Stimulated activated CD8-positive, alpha-beta memory T cell treated with anti-CD3 and anti-CD28 coated beads, Interleukin-7, amount 100 ng/mL, for 1 hour (primary cell): ENCODE measurements at places on chromosomes 4 and X.

GRCh38 chr4:121307445-121308327 lies 73.1 kb downstream of the QRFPR start:
- peak; percentile 8 for DNase-seq

DNA sequence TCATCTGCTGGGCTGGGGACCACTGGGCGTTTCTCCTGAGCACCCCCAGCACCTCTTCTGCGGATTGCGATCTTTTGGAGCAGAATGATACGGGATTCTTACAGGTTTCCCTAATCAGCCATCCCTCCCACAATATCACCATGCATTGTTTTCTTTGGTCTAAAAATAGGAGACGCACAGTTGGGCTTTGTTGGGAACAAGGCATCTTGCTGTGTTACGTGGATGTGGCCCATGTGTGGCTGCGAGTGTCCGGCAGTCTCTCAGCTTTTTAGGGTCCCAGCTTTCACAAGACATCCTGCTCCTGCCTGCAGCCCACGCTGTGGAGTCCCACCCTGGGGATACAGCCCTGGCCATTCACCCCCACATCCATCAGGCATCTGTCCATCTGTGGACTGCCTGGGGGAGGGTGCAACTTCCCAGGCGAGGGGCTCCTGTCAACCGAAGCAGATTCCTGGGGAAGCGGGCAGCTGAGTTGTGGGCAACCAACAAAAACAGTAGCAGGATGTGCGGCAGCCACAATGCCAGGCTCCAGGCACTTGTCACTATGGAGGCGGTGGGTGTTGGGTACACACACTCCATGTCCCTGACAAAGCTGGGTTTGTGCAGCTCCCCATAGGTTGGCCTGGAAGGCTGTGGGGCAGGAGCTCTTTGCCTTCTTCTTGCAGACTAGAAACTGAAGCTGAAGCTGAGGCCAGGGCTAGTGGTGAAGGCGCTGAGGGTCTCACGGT lies 185.5 kb upstream of the PSAPL1 start:
- no peak for DNase-seq

DNA sequence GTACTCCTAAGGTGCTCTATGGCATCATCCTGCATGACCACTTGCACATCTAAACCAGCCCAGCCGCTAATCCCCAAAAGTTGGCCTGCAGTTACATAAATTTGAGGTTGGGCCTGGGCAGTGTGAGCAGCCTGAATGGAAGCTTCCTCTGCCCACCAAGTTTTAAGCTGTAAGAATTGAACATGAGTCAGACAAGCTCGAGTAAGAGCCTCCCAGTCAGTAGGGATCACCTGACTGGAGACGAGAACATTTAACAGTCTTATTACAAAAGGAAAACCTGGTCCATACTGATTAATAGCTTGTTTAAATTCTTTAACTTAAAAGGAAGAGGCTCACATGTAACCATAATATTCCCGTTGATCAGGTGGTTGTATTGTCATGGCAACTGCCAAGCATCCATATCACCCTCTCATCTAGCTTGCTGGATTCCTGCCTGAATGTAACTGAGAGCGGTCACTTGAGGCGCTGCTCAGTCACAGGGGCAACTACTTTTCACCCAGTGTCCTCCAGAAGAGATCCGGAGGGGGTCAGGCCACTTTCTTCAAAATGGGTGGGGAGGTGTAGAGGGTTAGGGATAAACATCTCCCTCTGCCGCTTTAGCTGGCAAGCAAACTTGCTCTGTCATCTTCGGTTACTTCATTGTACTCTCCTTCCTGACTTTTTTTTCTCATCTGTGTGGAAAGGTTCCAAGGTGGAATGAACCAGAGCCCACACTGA lies 56.6 kb upstream of the WDR1 start:
- DNase-seq, result no peak

DNA sequence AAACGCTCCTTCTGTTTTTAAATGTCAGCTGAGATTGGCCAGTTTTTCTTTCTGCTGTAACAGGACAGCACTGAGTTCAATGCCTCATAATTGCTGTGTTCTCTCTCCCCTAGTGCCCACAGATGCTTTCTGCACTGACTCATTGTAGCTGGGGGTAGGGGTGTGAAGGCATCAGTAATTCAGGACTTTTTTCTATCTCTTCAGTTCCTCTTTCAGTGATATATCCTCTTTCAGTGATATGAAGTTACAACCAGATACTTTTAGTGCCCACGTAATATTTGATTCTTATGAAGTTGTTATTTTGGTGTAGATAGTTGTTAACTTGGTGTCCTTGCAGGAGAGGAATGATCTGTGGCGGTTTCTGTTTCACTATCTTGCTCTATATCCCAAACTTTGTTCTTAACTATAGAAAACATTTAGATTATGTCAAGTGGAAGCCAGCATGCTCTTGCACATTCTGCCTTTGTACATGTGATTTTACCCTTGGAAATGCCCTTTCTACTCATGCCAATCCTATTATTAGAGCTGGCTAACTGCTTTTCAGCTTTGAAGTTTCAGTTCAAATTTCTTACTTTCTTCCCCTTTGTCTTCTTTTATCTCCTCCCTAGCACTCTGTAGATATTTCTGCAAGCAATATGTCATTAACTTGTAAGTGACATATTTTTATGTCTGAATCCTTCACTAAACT lies 1258.4 kb downstream of the FAM133A start:
- no peak for DNase-seq

DNA sequence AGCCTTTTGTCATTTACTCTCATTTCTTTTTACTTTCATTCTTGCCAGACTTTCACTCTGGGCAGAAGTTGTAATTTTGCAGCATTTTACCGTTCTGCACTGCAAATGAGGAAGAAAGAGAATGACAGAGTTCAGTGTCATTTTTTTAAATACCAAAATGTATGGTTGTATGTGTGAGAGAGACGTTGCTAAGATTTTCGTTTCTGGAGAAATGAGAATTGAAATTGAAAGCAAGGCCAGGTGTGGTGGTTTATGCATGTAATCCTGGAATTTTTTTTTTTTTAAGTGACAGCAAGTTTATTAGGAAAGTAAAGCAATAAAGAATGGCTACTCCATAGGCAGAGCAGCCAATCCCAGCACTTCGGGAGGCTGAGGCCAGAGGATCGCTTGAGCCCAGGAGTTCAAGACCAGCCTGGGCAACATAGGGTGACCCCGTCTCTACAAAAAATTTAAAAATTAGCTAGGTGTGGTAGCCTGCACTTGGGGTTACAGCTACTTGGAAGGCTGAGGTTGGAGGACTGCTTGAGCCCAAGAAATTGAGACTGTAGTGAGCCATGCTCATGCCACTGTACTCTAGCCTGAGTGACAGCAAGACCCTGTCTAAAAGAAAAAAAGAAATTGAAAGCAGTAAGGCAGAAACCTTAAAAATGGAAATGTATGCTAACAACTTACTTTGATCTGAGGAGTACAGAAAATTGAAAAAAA lies 12.9 kb downstream of the DCK start:
- no peak for DNase-seq

DNA sequence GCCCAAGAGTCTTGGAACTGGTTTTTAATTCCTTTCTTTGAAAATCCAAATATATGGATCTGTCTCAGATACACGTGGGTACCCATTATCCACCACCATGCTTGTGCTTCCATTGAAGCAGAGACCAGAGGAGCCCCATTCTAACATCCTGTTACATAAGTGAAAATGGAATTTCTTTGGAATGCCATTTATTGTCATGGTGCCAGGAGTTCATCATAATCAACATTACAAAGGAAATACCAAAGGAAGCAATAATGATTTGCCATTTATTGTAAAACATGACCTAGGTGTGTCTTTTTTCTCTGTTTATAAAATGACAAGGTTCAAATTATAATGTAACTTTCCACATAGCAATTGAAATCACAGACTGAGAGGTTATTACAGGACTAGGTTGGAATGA lies 61.7 kb downstream of the PALLD start:
- DNase-seq, result no peak

DNA sequence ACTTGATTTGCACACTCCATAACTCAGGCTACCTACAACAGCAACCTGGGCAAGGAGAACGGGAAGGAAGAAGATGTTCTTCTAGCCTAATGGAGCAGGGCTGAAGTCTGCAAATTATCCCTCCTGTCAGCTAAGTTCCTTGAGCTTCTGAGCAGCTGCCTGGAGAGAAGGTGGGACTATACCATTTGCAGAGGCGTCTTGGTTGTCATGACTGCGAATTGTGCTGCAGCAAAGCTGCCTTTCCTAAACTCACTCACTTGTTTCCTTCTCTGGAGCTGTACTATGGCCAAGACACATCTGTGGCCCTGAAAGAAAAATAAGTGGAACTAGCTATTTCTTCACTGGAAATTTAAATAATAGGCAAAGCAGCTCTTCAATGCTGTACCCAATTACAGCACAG lies 682.4 kb upstream of the GRIA3 start:
- DNase-seq, result no peak

- no peak for DNase-seq
These were observed 291.1 kb downstream of the KLHL4 start for GRCh38 chrX:87808576-87809243.

DNA sequence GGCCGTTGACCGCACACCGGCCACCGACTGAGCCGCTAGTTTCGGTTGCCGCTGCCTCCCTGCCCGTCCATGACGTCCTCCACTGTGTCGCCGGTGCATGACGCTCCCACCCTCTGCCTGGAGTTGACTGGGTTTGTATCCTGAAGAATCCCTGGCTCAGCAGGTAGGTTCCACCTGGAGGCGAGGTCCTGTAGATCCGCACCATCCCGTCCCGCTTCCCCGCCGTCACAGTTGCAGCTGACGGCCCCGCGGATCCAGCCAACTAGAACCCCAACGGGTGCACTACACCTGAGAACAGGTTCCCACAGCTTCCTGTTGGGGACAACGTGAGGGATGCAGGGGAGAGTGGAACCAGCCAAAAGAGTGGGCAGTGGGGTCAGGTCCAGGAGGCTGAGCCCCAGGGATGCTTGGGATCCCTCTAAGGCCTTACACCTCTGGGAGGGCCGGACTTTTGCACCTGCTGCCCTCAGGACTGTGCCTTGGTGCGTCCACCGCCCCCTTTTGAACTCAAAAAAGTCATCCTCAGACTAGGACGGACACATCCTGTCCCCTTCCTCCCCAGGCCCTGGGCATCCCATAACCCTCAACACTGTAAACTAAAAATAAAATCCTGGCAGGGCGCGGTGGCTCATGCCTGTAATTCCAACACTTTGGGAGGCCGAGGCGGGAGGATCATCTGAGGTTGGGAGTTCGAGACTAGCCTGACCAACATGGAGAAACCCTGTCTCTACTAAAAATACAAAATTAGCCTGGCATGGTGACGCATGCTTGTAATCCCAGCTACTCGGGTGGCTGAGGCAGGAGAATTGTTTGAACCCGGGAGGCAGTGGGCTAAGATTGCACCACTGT lies 1.1 kb upstream of the SLBP start:
- no peak for DNase-seq

GRCh38 chrX:9938516-9938915 lies 28.6 kb upstream of the CLDN34 start:
- no peak for DNase-seq

DNA sequence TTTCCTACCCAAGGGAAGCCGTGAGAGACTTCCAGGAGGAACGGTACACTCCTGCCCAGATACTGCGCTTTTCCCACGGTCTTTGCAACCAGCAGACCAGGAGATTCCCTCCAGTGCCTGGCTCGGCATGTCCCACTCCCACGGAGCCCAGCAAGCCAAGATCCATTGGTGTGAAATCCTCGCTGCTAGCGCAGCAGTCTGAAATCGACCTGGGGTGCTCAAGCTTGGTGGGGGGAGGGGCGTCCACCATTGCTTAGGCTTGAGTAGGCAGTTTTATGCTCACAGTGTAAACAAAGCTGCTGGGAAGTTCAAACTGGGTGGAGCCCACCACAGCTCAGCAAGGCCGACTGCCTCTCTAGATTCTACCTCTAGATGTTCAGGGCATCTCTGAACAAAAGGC lies 284.8 kb upstream of the FGF13 start:
- DNase-seq, result no peak

GRCh38 chr4:97317201-97317600 lies 826.1 kb downstream of the STPG2 start:
- no peak for DNase-seq

DNA sequence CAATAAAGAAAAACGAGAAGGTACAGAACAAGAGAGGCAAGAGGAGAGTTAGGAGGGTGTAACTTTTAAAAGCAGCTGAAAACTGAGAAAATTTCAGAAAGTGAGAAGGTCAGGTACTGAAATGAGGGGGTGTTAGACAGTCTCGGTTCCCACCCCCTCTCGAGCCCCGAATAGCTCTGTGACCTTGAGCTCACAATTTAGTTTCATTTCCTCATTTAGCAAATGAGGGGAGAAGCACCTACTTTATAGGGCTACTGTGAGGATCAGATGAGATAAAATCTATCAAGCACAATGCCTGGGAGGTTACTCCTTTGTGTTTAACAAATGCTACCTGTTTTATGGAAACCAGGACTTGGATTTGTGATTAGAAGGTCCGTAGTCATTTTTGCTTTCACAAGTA lies 4.9 kb downstream of the UGT8 start:
- DNase-seq, result no peak

GRCh38 chrX:33142331-33142730 lies 69.0 kb downstream of the DMD start:
- no peak for DNase-seq

DNA sequence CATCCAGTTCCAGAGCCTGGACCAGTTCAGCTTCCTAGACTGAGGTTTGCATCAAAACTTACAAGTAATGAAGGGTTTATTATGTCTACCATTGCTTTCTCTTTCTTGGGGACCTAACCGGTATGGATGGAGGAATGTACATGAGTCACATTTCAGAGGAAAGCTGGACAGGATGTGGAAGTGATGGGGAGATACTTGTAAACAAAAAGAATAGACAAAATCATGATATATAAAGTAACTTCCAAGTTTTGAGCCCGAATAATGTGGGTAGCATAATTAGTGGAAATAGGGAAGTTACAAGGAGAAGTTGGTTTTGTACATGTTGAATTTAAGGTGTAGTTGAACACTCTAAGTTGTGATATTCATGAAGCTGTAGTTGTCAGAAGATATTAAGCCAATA lies 15.0 kb downstream of the FNIP2 start:
- DNase-seq, result no peak

DNA sequence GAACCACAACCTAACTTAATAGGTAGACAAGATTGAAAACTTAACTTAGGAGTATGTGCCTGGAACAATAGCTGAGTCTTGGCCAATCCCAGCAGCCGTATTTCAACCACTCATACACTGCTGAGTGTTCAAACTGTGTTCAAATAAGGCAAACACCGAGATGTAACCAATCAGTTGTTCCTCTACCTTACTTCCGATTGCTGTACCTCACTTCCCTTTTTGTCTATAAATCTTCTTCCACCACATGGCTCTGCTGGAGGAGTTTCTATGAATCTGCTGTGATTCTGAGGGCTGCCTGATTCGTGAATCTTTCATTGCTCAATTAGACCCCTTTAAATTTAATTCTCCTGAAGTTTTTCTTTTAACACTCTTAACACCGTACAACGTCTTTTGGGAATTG lies 108.0 kb downstream of the ANAPC4 start:
- no peak for DNase-seq

DNA sequence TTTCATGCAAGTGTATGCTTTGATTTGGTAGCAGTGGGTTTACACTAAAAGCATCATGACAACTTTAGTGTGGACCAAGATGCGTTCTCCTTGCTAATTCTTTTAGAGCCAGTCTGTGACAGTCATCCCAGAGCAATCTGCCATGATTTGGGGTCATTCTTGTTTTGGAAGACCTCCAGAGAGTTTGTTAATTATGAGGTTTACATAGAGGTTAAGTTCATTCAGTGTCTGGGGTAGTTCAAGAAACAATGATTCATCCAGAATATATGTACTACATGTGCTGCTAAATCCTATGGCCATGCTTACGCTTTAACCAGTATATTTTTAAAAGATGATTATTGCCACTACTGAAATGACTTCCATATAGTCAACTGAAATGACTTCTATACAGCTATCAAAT lies 328.5 kb upstream of the AGA start:
- DNase-seq, result no peak
